ENCODE measurements at places on chromosomes 16 and 17.

DNA sequence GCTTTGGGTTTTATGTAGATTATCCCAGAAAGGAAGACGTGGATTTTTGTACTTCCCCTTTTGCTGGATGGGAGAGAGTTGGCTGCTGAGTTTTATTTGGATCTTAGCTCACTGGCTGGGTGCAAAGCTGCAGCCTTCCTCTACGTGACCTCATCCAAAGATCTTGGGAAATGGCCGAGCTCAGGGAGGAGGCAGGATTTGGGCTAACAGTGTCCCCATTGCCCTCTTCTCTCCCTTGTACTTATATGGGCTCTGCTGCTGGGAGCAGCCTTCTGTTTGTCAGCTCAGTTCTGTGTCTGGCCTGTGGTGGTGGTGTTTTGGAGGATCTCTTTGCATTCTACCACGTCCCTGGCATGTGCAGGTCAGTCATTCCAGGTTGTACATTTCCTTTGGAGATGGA lies 2.0 kb downstream of the AOC3 start:
- no peak for DNase-seq

- no peak for DNase-seq
Measured at GRCh38 chr17:64386412-64387144, 4.1 kb downstream of the PECAM1 start.

DNA sequence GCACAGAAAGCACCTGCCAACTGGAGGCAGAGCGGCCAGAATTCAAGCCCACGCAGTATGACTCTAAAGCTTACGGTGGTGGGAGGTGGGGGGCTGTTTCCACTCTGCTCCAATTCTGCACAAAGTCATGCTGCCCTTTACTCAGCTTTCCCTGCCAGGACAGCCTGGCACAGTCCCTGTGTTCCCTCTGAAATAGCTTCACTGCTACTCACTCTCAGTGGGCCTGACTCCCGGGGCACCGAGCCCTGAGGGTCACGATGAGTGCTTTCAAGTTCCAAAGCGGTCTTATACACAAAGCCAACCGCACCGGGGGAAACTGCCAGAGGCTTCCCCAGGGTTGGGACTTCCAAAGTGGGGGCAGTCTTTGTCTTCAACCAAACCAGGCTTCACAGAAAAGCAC lies 306.1 kb upstream of the XYLT1 start:
- DNase-seq, result no peak

DNA sequence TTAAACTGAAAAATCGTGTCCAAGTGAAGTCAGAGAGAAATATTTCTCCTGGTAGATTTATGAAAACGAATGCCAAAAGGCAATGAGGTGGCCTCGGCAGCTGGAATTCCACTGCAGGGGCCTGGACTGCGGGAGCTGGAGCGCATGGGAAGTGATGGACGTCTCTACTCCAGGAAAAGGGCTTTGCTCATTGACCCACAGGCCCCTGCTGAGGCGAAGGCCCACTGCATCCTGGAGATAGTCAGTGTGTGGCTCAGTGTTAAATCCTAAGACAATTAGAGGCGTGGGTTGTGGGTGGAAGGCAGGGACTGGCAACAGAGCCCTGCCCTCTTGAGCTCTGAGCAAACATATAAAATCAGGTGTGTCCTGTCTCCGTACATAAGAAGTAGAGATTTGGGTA lies 191.4 kb downstream of the SLC39A11 start:
- peak; percentile 64 for DNase-seq

- DNase-seq, result no peak
Measured at GRCh38 chr16:82345318-82345717, 175.3 kb upstream of the MPHOSPH6 start.

DNA sequence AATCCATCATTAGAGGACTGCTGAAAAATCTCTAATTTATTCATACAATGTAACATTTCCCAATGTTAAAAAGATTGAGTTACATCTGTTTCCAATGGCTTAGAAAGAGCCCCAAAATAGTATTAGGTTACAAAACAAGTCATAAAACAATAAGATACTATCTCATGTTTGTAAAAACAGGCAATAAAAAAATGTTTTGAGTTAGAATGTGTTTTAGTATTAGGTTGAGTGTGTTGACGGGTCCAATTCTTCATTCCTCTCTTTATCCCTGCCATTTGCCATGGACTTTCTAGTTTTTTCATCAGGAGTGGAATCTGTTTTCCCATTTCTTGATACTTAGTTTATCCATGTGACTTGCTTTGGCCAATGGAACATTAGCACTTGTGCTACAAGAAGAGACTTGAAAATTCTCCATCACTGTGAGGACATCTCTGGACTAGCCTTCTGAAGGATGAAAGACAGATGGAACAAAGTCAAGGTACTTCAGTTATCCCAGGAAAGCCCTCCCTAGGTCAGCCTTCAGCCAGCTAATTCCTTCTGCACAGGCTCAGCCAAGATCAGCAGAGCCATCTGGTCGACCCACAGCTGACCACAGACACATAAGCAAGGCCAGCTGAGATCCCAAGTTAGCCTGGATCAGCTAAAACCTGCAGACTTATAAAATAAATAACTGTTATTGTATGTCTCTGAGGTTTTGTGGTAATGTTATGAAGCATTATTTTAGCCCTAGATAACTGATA lies 83.3 kb downstream of the HS3ST3A1 start:
- peak; percentile 27 for DNase-seq

- DNase-seq, result no peak
Measured at GRCh38 chr16:84194470-84195200, 3.7 kb downstream of the ADAD2 start.

GRCh38 chr17:28970879-28971278 lies 19.6 kb upstream of the PHF12 start:
- DNase-seq, result no peak

DNA sequence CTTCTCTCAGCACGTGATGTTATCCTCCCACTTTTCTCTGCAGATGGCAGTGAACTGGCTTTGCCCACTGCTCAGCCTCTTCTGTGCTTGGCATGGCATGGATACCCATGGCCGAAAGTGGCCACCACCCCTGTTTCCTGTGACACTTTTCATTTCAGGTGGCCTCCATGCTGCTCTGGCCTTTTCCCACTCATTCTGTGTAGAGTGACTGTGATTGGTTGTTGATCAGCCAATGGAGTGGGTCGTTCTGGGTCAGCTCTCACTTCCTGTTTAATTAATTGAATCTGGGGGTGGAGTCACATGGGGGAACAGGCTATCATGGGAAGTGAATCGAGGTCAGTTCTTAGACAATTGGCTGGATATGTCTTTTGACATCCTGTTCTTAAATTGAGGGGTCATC lies 350.1 kb upstream of the EEF2KMT start:
- DNase-seq, result no peak

DNA sequence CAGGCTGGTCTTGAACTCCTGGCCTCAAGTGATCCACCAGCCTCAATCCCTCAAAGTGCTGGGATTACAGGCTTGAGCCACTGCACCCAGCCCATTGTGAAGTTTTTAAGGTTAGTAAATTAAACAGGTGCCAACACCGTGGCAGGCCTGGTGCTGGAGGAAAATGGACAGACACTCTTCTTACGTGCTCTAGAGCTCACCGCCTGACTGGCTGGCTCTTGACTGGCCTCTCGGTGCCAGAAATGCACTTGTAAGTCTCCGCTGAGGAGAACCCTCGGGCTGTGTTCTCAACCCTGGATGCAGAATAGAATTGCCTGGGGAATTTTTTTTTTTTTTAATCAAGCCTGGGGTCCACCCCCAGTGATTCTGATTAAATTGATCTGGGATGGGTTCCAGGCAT lies 10.3 kb upstream of the HAS3 start:
- no peak for DNase-seq

DNA sequence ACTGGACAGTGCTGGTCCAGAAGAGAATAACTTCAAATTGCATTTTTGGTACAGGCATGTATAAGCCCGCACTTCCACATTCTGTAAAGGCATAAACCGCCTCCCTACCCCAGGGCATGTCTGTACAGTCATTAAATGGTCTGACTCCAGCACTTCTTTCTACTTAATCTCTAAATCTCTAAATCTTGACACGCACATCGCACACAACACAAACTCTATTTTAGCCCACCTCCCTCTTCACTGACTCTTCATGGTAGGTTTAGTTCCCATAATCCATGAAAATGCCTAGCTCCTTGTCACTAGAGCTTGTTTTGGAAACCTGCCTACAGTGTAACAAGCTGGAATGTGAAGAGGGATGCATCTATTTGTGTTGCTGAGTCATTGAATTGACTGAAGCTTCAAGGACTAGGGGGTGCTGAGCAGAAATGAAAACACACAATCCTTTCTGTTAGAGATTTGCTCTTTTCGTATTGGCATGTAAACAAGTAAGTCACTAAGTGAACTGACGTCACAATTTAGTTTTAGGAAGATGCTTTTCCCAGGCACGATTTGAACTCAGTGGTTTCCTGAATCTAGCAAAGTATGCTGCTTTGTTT lies 1.6 kb upstream of the DUSP14 start:
- DNase-seq, result no peak

DNA sequence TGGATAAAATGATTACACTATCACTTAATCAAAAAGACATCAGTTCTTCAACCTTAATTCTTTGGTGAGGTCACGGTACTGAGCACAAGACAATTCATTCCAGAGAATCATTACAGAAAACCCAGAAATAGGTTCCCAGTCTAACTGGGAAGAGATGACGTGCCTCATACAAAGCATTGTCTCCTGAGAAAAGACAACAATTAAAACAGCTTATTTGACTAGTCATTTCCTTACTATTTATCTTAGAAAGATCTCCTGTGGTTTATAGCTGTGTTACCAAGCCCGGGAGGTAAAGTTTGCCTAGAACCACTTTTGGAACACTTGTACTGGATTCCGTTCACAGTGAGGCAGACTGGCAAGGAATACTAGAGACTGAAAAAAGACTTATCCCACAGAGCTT lies 5.1 kb downstream of the PHF12 start:
- DNase-seq, result no peak

DNA sequence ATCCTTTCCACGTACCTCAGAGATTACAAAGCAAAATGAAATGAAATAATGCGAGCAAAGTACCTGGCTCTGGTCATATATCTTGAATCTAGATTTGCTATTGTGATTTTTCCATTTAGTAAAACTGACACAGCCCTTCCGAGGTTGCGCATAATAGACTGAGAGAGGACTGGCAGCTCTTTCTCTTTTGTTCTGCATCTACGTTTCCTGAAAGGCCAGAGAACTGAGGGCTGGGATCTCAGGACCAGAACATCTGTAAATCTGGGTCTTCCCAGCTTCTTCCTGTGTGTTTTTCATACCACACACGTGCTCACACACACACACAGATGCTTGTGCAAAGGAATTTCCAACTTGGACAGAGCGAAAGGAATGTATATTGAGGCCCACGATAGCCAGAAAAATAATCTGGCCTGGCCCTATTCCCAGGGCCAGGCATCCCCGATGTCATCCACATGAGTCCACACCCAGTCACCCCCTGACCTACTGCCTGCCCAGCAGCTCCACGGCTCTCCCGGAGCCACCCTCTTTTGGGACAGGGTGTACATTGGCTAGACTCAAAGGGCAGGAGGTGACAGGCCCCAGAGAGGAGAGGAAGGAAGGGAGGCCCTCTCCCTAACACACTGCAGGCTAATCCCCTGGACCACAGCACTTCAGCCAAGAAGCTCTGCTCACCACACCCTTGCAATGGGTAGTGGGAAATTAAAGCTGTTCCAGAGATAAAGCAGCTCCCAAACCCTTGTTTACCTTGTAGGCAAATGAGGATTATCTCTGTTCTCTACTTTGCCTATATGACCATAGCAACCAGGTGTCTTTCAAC lies 41.8 kb downstream of the NOL11 start:
- DNase-seq, result no peak

- DNase-seq, result no peak
Measured at GRCh38 chr17:74659889-74660288, 36.4 kb upstream of the CD300E start.

DNA sequence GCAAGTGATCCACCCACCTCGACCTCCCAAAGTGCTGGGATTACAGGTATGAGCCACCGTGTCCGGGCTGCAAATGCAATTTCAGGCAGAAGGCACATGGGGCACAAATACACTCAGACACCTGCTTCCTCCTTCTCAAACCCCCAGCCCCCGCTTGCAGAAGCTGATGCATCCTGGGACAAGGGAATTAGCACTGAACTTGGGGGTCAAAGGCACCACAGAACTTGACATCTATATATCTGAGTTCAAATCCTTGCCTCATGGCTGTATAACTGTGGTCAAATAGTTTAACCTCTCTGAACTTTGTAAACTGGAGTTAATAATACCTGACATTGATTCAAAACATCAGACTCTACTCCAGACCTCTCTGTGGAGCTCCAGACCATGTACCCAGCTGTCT lies 4.1 kb upstream of the ARL5C start:
- DNase-seq, result no peak

- DNase-seq, result no peak
Measured at GRCh38 chr16:35628976-35629375, 2169.6 kb downstream of the TP53TG3F start.

Data from CMK (cell line).